ELF-1 (cell line): ENCODE measurements at places on chromosomes 6 and 20.

- DNase-seq: peak; percentile 74
These were observed 343.4 kb downstream of the CDC5L start for GRCh38 chr6:44730771-44731391.

GRCh38 chr6:94175465-94175864 is 756.1 kb upstream of the EPHA7 start:
- no peak for DNase-seq

DNA sequence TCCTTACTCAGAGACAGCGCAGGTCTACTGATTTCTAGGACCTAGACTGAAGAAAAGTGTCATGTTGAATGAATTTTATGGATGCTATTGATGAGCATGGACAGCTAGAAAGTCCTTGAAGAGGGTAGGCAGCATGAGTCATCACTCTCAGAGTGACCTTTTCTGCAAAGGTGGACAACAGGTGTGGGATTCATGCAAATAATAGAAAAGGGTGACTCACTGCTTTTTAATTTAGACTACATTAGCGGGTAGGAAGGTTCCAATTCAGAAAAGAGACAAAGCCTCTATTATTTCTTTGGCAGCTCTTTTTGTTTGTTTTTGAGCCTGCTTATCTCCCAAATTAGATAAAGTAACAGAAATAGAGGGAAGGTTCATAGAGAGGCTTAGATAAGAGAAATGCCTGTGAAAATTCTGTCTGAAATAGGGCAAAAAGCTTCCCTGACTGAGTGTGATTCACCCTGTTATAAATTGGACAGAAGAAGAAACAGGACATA is 191.4 kb downstream of the TENT5A start:
- DNase-seq: no peak

- DNase-seq: peak; percentile 60
These were observed 8.8 kb upstream of the PERP start for GRCh38 chr6:138115877-138116660.

DNA sequence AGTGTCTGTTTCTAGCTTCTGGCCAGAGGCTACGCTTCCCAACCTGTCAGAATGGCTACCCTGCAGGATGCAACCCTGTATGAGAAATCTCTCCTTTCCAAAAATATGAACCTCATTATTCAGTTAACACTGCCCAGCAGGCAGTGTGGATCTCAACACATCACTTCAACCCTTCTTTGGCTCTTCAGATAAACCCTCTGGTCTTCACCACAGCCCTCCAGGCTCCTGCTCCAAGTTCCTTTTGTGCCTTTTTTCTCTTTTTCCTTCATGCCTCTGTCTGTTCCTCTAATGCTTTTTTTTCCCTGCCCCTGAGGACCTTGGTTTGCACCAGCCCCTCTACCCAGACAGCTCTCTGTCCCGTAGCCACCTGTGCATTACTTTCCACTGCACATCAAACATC is 207.4 kb downstream of the MYLK4 start:
- no peak for DNase-seq

- DNase-seq: no peak
These were observed 332.3 kb downstream of the PLCB1 start for GRCh38 chr20:8464368-8464767.

- DNase-seq: no peak
These were observed 631 bp upstream of the PABPC1L start for GRCh38 chr20:44908987-44909871.

DNA sequence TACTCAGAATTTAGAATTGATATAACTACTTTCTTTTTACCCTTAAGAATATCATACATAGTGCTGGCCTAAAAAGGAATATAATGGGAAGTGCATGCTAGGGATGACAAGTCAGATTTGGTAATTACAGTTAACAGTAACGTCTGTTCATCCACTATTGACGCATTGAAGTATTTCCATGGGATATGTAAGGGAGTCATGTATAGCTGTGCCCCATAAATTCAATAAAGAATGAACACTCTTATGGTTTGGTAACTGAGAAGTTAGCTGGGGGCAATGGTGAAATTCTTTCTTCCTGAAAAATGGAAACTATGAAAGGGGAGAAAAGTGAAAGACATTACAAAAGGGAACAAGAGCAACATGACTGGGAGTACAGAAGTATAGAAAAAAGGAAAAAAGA is 2.6 kb upstream of the COL19A1 start:
- no peak for DNase-seq

DNA sequence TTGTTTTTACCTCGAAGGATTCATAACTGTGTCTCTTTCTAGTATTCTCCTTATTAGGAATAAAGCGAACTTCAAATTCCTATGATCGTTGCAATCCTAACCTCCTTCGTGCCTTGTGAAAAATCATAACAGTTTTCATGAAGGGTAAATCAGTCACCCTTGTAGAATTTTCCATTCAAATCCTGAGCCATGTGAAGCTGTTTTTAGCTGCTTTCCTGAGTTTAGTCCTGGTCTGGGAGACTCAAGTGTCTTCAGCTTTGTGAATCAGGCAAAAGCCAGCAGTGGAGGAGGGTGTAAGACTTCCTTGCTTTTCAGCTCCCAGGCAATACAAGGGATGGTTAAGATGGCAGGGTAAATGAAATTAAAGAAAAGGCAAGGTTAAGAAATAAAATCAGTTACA is 24.3 kb downstream of the GCNT2 start:
- no peak for DNase-seq

DNA sequence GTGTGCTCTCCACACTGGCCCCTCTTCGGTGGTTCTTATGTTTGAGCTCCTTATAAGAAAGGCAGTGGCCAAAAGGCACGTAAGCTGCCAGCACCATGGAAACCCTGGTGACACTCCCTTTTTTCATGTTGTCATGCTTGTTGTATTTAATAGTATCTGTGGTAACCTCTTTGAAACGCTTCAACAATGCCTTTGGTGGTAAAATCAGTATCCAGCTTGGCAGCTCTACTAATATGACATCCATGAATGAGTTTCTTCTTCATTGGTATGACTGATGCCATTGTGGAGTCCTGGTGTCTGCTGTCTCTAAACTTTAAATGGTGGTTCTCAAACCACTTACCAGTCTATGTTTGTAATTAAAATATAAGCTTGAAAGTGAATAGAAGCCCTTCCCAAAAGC is 10.7 kb upstream of the MYLK2 start:
- DNase-seq: no peak

- DNase-seq: no peak
These were observed 533 bp downstream of the OSTM1 start for GRCh38 chr6:108074057-108074358.

- no peak for DNase-seq
These were observed 120.5 kb downstream of the CD164 start for GRCh38 chr6:109261811-109262210.

DNA sequence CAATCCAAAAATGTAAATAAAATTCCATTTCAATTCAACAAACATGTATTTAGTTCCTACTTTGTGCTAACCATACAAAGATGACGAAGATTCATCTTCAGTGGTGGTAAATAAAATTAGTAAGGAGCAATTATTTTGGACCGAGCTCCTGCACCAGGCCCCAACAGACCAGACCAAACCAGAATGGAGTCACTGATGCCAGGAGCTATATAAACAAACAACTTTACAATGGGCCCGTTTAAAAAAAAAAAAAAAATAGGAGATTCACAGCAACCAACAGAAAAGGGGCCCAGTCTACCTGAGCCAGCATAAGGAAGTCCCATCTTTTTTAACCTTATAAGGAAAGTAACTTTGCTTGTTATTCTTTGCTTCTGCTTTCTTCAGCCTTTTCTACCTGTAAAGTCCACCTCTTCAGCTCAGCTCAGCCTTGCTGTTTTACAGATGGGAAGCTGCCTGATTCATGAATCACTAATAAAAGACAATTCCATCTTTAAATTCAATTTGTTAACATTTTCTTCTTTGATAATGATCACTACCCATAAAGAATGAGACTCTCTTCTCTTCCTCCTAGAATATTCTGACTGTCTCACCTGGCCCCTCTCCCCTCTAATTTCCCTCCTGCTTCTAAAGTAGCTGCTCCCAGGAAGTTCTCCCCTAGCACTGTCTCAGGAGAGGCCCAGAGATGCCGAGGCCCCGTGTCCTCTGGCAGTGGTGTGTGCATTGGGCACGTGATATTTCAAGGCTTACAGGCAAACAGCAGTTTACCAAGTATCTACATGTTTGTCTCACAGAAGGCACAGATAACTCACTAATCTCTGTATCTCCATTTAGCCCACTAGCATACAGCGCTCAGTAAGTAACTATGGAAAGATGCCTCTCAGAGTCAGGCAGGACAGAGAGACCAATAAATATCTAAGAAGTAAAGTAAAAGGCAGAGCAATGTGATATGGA is 8.4 kb downstream of the MBOAT1 start:
- DNase-seq: peak; percentile 39

GRCh38 chr6:40891686-40892085 is 147.3 kb downstream of the UNC5CL start:
- no peak for DNase-seq

DNA sequence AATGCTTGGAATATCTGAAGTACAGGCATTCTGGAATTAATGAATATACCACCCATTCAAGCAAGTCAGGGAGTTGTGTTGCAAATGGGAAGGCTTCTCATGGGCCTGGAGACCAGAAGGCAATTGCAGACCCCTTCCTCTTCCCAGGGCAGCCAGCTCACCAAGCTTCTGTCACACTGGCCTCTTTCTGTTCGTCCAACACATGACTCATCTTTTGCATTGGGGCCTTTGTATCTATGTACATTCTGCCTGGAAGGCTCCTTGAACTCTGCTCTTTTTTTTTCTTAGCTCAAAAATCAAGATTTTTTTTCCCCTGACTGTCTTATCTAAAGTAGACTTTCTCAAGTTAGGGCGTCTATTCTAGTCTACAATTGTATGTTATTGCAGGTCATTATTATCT is 132.9 kb upstream of the MYLIP start:
- peak; percentile 11 for DNase-seq

GRCh38 chr20:8545212-8545611 is 413.1 kb downstream of the PLCB1 start:
- DNase-seq: no peak

GRCh38 chr6:26570027-26570809 is 26.5 kb upstream of the ABT1 start:
- DNase-seq: no peak

GRCh38 chr20:57678340-57678739 is 31.5 kb downstream of the PMEPA1 start:
- no peak for DNase-seq

DNA sequence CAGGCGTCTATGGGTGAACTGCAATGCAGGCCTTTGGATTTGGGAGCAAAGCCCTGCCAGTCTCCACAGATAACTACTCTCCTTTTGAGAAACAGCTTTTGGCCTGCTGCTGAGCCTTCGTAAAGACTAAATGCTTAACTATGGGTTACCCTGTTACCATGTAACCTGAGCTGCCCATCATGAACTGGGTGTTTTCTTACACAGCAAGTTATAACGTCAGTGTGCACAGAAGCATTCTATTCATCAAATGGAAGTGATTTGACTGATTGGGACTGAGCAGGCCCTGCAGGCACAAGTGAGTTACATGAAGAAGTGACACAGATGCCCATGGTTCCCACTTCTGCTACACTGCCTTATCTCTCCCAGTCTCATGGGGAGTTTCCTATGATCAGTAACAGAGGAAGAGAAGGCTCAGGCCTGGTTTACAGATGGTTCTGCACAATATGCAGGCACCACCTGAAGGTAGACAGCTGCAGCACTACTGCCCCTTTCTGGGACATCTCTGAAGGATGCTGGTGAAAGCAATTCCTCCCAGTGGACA is 319.1 kb downstream of the CD83 start:
- no peak for DNase-seq

- DNase-seq: no peak
These were observed 27.0 kb upstream of the ADGRF5 start for GRCh38 chr6:46948699-46949098.

GRCh38 chr6:63565727-63566596 is 6.3 kb upstream of the LOC128125822 start:
- DNase-seq: peak; percentile 17

DNA sequence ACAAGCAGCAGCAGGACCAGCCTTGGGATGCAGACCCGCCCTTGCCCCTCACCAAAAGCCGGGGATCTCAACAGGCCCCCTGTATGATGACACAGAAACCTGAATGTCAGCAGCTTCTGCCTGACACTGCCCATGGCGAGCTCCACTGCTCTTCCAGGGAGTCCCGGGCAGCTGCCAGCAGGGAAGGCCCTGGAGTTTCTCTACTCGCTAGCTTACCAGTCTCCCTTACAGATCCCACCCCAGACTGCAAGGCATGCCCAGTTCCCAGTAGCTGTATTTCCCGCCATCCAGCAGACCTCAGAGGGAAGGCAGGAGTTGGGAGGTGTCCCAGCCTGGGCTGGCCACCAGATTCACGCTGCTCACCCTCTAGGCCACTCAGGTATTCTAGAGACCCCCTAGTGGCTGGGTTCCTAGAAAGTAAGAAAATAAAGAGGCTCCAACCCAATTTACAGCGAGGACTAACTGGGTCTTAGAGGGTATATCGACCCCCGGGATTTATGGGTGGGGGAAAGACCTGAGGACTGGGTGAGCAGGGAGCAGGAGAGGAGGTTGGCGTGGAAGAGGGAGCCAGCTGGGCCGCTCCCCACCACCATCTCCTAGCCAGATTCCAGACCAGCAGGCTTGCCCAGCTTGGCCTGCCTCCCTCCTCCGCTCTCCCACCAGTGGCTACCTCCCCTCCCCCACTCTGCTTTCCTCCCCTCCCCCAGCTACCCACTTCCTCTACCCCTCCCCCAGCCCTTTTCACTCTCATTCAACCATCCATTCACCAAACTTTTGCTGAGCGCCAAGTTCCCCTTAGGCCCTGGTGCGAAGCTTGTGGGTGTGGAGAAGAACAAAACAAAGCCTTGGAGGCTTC is 9.7 kb upstream of the HMGA1 start:
- DNase-seq: peak; percentile 75

GRCh38 chr6:109322825-109323224 is 59.4 kb downstream of the CD164 start:
- DNase-seq: no peak

DNA sequence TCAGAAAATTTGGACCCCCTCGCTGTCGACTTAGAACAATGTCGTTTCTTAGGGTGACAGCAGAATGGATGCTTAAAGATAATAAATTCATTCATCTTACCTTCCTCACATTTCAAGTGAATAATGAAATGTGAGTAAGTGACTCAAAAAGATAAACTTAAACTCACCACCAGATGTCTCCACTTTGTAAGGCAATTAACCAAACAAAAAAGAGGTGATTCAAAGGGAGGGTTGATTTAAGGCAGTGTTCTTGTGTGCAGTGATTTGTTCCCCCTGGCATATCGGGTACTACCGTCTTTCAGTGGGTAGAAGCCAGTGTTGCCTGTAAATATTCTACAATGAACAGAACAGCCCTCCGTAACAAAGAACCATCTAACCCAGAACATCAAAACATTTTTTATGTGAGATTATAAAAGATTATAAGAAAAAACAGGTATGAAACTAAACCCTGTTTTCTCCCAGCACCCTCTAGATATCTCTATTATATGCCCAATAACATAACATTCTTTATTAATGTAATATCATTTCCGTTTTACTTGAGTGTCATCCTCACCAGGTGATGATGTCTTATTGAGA is 589.7 kb downstream of the CBLN4 start:
- peak; percentile 1 for DNase-seq

GRCh38 chr20:22794200-22794599 is 209.8 kb upstream of the FOXA2 start:
- DNase-seq: no peak
